ENCODE measurements at places on chromosomes 1 and 21. TPM values are rescaled to one million over a fixed set of nuclear protein-coding genes. Genes with fewer than 3 reads are reported as not detected.

Gene LCE3E
- total RNA-seq, result not detected

Gene USP1
- 27.1 TPM for total RNA-seq

Gene DIO1
- total RNA-seq, result 2.9 TPM

Gene TBCE
- total RNA-seq, result 15.1 TPM

Gene SLC6A17
- 2.3 TPM for total RNA-seq

Gene AXDND1
- total RNA-seq, result 0.57 TPM

Gene ANXA9
- 3.3 TPM for total RNA-seq

Gene SIPA1L2
- 20.2 TPM for total RNA-seq

Gene BMP8B
- 4.9 TPM for total RNA-seq

Gene CD1E
- 3.5 TPM for total RNA-seq

Gene DNM3
- 19.1 TPM for total RNA-seq

Gene OR2AK2
- not detected for total RNA-seq

Measured in kidney (tissue), 22 donors.